ENCODE measurements at places on chromosomes 2 and 18.

GRCh38 chr2:10124538-10125045 lies 2.1 kb downstream of the RRM2 start:
- peak; percentile 91 for DNase-seq

- no peak for DNase-seq
Observed at GRCh38 chr2:147110317-147110716, 734.5 kb upstream of the ACVR2A start.

DNA sequence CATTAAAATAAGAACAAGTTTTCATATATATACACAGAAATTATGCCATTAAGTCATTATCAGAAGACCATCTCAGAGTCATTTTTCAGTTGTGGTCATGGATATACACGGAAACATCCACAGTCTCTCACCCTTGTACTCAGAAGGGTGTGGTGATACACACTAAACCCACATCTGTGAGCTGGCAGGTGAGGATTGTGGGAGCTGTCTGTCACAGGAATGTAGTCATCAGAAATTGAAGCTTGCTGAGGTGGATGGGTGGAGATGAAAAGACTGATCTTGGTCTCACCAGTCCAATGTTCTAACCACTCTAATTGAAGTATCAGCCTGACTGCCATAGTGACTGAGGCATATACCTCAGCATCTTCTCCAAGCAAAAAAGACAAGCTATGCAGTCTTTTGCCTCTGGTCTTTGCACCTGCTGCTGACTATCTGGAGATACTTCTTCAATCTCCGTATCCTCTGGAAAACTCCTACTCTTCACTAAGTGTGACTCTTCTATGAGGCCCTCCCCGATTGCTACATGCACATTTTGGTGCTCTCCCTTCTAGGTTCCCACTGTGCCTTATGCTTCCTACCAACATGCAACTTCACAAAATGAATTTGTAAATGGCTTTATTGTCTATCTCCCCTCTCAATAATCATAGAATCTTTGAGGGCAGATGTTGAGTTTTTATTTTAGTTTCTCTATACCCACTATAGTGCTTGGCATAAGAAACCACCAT lies 232.8 kb downstream of the DYM start:
- peak; percentile 25 for DNase-seq

- DNase-seq: no peak
Observed at GRCh38 chr2:210611466-210611865, 55.1 kb downstream of the CPS1 start.

GRCh38 chr2:238888781-238889180 lies 40.9 kb downstream of the TWIST2 start:
- no peak for DNase-seq

DNA sequence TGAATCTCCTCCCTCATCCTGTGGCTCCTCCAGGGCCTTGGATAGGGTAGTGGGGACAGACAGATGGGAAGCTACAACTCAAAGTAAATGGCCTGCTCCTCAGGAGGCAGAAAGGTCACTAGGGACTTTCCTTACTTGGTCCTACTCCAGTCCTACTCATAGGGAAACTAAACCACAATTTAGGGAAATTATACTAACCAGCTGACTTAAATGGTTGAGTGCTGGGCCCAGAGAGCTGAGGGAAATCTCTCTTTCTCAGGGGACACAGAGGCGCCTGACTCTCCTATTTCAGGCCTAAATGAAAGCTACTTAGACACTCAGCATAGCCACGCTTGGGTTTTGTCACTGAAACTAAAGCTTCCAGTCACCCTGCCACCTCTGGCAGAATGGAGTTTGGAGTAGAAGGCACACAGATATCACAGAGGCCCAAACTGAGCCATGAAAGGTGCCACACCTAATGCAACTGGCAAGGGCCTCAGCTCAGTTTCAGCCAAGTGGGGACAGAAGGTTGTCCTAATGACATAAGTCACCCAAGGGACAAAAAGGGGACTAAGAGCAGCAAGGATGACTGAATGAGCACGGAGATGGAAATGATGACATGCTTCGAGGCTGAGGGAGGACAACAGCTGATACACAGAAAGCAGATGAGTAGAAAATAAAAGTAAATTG lies 24.0 kb downstream of the CERKL start:
- DNase-seq: no peak

- DNase-seq: no peak
Observed at GRCh38 chr2:171893196-171893823, 734 bp downstream of the SLC25A12 start.

GRCh38 chr2:72938455-72938854 lies 21.1 kb downstream of the EMX1 start:
- no peak for DNase-seq

- no peak for DNase-seq
Observed at GRCh38 chr2:114709936-114710850, 267.8 kb downstream of the DPP10 start.

GRCh38 chr2:48145845-48146452 lies 239.7 kb upstream of the FBXO11 start:
- peak; percentile 96 for DNase-seq

DNA sequence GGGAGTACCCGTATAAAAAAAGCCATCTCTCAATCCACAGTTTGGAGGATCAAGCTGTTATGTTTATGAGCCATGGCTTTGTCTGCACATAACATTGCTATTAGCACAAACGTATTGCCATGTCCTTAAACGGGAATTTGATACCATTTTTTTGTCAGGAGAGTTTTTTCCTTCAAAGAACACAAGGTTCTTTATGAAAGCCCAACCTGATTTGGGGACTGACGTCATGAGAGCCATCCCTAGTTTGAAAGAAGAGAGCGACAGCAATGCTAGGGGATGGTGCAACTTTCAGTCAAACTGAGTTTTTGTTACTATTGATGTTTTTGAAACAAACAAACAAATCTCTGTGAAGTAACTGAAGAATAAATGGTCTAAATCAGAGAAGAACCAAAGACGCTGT lies 376.6 kb downstream of the EIPR1 start:
- DNase-seq: no peak

DNA sequence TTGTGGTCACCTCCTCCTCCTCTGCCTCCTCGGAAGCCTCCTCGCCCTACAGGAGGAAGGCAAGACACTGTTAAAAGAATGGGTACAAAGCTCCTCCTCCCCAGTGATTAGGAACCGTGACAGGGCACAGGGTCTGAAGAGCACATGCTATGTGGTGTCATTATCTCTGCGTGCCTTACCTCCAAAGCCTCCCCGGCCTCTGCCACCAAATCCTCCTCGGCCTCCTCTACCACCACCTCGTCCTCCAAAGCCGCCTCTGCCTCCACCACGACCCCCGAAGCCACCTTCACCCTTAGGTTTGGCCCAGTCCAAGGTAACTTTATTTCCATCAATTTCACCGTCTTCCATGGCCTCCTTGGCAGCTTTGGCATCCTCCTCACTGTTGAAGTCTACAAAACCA lies 9.1 kb downstream of the NCL start:
- DNase-seq: peak; percentile 62

DNA sequence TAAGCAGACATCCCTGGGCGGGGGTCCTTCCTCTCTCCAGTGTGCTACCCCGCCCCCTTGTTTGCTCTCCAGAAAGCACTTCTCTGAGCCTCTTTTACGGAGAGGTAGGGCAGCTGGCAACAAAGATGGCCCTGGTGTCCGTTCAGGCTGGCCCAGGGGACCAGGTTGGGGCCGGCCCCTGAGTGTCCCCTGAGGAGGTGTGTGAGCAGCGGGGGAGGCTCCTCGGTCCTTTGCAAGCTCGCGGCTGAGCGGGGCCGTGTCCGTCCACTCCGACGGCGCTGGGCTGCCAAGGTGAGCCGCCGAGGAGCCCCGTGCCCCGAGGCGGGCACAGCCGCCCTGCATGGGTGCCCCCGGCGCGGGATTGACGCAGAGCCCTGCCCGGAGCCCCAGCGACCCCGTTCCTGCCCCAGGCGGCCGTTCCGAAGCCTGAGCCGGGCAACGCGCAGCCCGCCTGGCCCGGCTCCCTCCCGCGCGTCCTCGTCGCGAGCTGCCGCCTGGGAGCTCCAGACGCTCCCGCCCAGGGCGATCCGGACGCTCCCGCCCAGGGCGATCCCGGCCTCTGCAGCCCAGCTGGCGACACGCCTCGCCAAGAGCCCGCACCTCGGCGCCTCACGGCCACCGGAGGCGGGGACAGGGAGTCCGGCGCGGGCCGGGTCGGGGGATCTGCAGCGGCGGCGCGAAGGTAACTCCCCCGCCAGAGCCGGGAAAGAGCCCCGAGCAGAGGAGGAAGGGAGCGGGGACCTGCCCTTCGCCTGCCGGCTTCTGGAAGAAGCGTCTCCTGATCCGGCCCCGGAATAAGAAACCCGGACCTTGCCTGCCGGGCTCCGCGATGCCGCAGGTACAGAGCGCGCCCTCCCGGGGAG lies at the start of gene PROKR1:
Gene PROKR1, plus strand, starts transcription at position 569 of the 863 bp plus-strand sequence. CDS start 2,243 bp downstream, outside the sequence.
- DNase-seq: peak; percentile 63

- no peak for DNase-seq
Observed at GRCh38 chr2:208255557-208256106, 761 bp upstream of the IDH1 start.

DNA sequence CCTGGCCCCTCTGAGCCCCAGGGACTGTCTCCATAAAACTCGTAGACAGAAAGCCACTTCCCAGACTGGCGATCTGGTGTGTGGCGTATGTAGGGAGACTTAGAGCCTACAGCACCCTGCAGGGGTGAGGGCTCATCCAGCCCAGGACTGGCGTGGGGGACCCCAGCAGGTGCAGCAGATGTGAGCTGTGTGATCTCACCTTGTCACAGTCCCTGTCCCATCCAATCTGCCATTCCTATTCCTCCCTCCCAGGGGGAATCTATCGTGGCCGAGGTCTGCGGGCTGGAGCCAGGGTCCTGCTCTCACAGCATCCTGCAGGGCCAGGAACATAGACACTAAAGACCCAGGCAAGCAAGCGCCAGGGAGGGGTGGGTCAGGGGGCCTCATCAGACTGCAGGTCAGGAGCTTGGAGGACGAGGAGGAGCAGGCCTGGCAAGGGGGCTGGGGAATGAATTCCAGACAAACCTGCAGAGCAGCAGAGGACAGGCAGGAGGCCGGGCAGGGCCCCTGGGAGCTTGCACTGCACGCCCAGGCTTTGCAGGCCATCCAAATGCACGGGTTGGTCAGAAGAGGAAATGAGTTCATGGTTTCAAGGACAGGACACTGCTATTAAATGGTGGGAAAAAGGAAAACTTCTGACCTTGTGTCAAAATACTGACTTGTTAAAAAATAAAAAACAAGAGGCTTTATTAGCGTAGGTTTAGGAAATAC lies 32.5 kb downstream of the HS6ST1 start:
- DNase-seq: no peak

DNA sequence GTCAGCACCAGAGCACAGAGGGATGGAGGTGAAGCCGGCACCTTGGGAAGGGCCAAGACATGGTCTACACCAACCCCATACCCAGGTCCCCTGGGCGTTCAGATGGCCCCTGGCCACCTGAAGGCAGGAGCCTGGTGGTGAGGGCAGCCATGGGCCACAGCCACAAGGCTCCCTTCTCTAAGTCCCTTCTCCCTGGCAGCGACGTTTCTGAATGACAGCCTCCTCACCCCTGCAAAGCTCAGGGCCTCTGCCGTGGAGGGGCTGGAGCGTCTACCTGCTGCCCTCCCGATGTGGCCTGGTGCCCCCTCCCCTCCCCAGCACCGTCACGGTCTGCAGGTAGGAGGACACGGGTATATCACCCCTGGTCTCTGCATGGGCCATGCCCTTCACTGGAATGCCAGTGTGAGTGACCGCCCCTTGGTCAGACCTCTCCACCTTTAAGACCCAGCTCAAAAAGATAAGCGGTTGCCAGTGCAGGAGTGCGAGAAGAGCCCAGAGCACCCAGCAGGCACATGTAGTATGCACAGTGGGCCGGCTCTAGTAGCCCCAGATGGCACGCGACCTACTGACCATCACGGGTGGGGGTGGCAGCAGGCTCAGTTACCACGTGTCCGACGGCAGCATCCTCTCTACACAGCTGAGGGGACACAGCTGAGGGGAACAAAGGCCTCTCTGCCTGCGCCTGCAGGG lies 46.6 kb downstream of the HS6ST1 start:
- no peak for DNase-seq

GRCh38 chr2:82155469-82155868 lies 1850.9 kb upstream of the LRRTM1 start:
- DNase-seq: no peak

GRCh38 chr2:9708683-9709538 lies 78.1 kb upstream of the YWHAQ start:
- DNase-seq: no peak

DNA sequence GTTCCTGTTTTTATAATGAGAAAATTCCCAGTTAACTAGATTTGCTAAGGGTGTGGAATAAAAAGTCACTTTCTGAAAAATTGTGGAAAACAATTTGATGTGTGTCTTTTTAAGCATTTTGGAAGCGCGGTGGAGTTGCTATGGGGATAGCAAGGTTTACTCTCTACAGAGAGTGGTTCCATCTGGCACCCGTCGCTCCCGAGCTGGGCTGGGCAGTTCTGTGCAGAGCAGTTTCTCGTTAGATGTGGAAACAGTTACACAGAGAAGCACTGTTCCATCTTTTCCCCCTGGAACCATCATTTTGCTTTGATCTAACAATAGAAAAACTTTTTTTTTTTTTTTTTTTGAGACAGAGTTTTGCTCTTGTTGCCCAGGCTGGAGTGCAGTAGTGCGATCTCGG lies 17.4 kb downstream of the LDLRAD4 start:
- no peak for DNase-seq

DNA sequence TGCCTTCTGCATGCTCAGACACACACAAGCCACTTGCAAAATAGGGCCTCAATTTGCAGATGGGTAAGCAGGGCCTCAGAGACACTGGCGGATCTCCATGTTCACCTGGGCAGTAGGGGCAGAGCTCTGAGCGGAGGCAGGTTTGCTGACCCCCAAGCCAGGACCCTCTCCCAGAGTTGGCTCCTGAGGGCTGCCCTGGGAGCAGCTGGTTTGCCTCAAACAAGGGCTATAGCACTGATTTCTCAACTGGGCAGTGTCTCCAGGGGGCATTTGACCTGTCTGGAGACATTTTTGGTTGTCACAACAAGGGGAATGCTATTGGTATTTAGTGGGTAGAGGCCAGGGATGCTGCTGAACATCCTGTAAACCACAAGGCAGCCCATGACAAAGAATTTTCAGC lies 11.6 kb downstream of the GLI2 start:
- DNase-seq: no peak

DNA sequence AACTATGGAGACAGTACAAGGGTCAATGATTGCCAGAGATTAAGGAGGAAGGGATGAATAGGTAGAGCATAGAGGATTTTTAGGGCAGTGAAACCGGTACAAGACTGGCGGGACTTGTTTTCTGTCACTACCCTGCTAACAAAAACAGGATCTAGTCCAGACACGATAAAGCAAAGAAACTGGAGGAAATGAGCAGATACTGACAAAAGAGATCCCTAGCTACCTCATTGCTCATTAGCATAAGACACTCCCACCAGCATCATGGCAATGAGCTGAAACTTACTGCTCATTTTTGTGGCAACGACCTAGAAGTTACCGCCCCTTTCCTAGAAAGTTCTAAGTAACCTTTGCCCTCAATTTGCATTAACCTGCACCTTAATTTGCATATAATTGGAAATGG lies 131.2 kb downstream of the ETAA1 start:
- no peak for DNase-seq

- DNase-seq: no peak
Observed at GRCh38 chr2:63651356-63651755, 62.6 kb downstream of the MDH1 start.

GRCh38 chr2:9114458-9114857 lies 92.2 kb upstream of the ASAP2 start:
- DNase-seq: no peak

Data from hematopoietic multipotent progenitor cell treated with erythropoietin and hydrocortisone succinate and interleukin-3 and kit ligand, for 6 days (in vitro differentiated cells).